ENCODE measurements at places on chromosomes 1 and 21.

- H3K27me3 ChIP-seq = no peaks in the 10 kb centered on the region
- peaks cover 25% of the 10 kb centered on the region for H3K36me3 ChIP-seq
- no peaks in the 10 kb centered on the region for H3K4me1 ChIP-seq
- DNase-seq = no peak
- H3K4me3 ChIP-seq = no peak overlapping the region
Measured at GRCh38 chr1:231818337-231818736, 191.7 kb downstream of the DISC1 start.

DNA sequence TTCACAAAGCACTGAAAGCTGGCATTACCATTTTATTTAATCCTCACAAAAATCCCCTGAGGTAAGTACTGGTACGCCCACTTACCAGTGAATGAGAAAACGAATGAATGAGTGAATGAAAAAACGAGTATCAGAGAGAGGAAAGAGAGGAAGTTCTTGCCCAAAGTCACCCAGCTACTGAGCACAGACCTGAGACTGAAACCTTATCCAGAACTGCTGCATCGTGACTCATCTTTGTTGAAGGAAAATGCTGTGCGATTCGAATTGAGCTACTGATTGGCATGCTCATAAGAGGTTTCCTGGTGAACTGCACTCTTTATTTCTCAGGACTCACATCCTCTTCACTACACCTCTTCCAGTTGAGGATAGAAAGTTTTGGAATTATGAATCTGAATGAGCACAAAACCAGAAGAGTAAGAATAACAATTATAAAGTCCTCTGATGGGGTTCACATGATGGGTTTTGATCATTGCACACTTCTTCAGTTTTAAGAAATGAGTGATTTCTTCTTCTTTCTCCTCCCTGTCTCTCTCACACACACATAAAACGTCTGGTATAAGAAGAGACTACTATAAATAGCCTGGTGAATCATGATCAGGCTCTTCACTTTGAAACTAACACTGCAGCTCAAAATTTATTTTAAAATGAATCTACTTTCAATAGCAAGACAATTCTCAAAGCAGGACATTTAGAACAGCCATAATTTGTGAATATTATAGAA lies 32.1 kb downstream of the IL12RB2 start:
- peak overlapping the region; percentile 99 for H3K27ac ChIP-seq
- peaks cover 85% of the 10 kb centered on the region for H3K4me1 ChIP-seq
- no peak for DNase-seq
- peak overlapping the region; percentile 54 for H3K4me3 ChIP-seq
- peaks cover 89% of the 10 kb centered on the region for H3K36me3 ChIP-seq

- H3K27me3 ChIP-seq = peaks cover 2% of the 10 kb centered on the region
- no peak for DNase-seq
- H3K36me3 ChIP-seq = no peaks in the 10 kb centered on the region
Measured at GRCh38 chr1:9050803-9051202, 18.6 kb downstream of the SLC2A5 start.

DNA sequence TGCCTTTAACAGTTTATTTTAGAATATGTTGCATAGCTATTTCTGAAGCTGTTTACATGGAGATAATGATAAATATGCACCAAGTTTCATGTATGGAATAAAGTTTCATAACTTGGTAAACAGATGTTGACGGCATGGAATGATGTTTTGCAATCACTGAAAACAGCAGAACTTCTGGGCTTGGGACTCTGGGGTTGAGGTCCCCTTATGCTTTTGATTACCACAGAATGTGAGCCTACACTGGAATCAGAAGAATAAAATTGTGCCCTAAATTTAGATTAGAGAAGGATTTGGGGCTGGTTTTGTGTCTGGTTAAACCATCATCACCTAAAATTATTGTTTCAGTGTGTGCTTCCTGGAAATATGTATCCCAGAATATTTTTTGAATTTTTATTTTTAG lies 11.1 kb downstream of the KRTAP24-1 start:
- peaks cover 6% of the 10 kb centered on the region for H3K27me3 ChIP-seq
- H3K36me3 ChIP-seq = no peaks in the 10 kb centered on the region
- no peaks in the 10 kb centered on the region for H3K4me1 ChIP-seq
- DNase-seq = no peak
- no peak overlapping the region for H3K4me3 ChIP-seq
- H3K27ac ChIP-seq = no peak overlapping the region

- H3K27ac ChIP-seq = no peak overlapping the region
- no peak overlapping the region for H3K4me3 ChIP-seq
- H3K36me3 ChIP-seq = no peaks in the 10 kb centered on the region
- no peaks in the 10 kb centered on the region for H3K27me3 ChIP-seq
- DNase-seq = no peak
Measured at GRCh38 chr1:105485207-105485606, 1571.3 kb upstream of the PRMT6 start.

GRCh38 chr1:116737020-116737854 lies 17.0 kb upstream of the CD2 start:
- H3K27ac ChIP-seq = peak overlapping the region; percentile 100
- H3K4me1 ChIP-seq = peaks cover 68% of the 10 kb centered on the region

GRCh38 chr1:178349801-178350200 lies 147.0 kb downstream of the CLEC20A start:
- H3K27me3 ChIP-seq = no peaks in the 10 kb centered on the region
- no peak overlapping the region for H3K4me3 ChIP-seq
- H3K4me1 ChIP-seq = no peaks in the 10 kb centered on the region
- H3K27ac ChIP-seq = no peak overlapping the region

DNA sequence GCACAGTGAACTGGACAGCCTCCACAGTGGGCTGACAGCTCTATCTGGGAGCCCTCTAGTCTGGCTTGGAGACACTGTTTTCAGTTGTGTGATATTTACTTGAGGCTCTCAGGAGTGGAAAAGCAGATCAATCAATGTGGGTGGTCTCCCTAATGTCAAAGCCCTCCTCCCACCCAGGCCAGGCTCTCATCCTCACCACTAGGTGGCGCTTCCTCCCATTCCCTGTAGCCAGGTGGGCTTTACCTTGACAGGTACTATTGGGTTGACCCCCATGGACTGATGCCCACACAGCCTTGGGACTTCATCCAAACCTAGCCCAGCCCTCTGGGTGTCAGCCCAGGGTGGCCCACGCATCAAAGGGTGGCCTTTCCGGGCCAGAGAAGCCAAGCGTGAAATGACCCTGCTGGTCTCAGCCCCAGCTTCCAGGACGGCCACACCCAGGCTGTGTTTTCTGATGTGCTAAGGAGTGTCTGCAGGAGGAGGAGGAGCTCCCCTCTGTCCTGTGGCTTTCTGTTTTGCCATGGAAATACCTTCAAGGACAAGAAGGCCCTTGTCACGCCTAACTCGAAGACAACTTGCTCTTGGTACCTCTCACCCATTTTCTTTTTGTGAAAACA lies 54.0 kb downstream of the CLIC6 start:
- peak; percentile 47 for DNase-seq
- peaks cover 22% of the 10 kb centered on the region for H3K27me3 ChIP-seq
- no peaks in the 10 kb centered on the region for H3K36me3 ChIP-seq
- no peak overlapping the region for H3K4me3 ChIP-seq
- H3K4me1 ChIP-seq = peaks cover 3% of the 10 kb centered on the region
- H3K27ac ChIP-seq = no peak overlapping the region

DNA sequence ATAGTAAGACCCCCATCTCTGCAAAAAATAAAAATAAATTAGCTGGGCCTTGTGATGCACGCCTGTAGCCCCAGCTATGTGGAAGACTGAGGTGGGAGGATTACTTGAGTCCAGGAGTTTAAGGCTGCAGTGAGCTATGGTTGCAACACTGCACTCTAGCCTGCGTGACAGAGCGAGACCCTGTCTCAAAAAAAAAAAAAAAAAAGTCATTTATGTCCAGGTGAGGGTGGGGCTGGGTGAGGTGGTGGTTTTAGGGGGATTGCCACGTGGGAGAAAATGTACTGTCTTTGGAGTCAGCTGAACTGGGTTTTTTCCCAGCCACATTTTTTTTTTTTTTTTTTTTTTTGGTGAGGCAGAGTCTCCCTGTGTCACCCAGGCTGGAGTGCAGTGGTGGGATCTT lies 6.7 kb downstream of the PIK3CD start:
- peak overlapping the region; percentile 98 for H3K27ac ChIP-seq
- no peaks in the 10 kb centered on the region for H3K27me3 ChIP-seq
- H3K36me3 ChIP-seq = peaks cover 72% of the 10 kb centered on the region

DNA sequence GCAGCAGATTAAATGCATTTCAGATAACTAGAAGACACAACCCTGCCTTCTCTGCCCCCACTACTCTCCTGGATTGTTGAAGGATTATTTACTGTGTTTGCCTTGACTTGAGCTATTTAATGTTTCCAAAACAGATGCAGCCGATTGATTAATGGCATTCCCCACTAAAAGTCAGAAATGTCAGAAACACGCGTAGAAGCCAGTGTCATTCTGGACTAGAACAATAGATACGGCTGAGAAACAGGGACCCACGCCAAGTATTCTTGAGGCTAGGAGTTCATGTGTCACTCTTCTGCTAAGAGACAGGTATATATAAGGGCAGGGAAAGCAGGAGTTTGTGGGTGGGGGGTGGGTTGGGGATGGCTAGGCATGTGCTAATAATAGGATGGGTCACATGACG lies 366.7 kb upstream of the PROX1 start:
- peaks cover 7% of the 10 kb centered on the region for H3K4me1 ChIP-seq
- H3K36me3 ChIP-seq = no peaks in the 10 kb centered on the region
- peaks cover 9% of the 10 kb centered on the region for H3K27me3 ChIP-seq
- DNase-seq = no peak
- no peak overlapping the region for H3K27ac ChIP-seq

DNA sequence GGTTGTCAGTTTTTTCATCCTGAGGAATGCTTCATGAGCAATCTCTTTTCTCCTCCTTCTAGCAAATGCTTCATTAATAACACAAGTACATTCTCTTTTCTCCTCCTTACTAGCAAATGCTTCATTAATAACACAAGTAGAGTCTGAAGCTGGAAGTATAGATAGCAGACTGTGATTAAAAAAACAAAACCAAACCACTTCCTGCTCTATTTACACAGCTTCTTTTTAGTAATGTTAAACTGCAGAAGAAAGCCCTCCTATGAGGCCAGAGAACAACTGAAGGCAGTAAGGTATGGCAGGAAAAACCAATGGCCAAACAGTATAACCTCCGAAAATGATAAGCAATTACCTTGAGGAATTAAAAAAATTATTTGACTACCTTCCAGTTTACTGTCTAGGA lies 90.1 kb downstream of the ZSWIM5 start:
- no peak overlapping the region for H3K4me3 ChIP-seq
- no peak overlapping the region for H3K27ac ChIP-seq

DNA sequence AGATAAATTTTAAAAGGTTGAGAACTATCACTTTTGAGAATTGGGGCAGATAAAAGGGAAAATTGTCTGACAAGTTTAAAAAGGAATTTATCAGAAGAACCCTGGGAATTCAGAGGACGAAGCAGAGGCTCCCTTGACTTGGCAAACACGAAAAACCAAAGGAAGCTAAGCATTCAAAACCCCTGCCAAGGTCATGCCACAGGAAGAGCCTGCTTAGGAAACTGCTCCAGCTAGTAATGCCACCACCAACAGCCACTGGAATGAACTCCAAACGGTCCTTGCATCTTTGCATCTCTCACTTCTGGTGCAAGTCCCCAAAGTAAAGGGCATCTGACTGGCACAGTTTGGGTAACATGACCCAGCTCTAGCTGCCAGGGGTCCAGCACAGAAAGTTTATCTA lies 7.2 kb downstream of the GPBP1L1 start:
- no peak overlapping the region for H3K4me3 ChIP-seq
- peak overlapping the region; percentile 63 for H3K27ac ChIP-seq
- DNase-seq = no peak
- H3K4me1 ChIP-seq = peaks cover 78% of the 10 kb centered on the region
- peaks cover 50% of the 10 kb centered on the region for H3K36me3 ChIP-seq
- no peaks in the 10 kb centered on the region for H3K27me3 ChIP-seq

GRCh38 chr1:192877283-192877886 lies 68.5 kb downstream of the RGS2 start:
- no peak overlapping the region for H3K4me3 ChIP-seq
- no peak overlapping the region for H3K27ac ChIP-seq
- no peaks in the 10 kb centered on the region for H3K36me3 ChIP-seq
- no peak for DNase-seq

DNA sequence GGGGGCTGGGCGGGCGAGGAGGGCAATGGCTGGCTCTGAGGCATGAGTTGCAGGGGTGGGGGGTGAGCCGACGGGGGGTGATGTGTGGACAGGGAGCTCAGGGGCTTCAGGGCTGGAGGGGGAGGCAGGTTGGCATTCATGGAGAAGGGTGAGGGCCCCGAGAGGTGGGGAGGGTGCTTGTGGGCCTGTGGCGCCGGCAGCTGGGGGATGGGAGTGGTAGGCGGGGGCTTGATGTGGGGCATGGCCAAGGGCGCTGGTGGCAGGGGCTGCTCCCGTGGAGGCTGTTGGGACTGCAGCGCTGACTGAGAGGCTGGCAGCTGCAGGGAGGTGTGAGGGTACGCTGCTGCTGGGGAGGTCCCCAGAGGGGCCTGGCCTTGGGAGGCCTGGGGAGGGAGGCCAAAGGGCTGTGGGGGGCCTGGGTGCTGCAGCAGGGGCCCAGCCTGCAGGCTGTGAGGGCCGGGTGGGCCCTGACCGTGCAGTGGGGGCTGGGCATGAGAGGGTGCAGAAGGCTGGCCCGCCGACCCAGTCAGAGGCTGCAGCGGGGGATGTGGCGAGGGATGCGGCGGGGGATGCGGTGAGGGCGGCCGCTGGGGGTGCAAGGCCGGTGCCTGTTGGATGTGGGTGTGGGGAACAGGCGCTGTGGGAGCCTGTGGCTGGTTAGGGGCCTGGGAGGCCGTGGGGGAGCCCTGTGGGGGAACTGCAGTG lies 42.7 kb downstream of the SLC45A1 start:
- H3K27ac ChIP-seq = no peak overlapping the region
- H3K4me3 ChIP-seq = no peak overlapping the region

- peaks cover 76% of the 10 kb centered on the region for H3K27me3 ChIP-seq
- H3K36me3 ChIP-seq = no peaks in the 10 kb centered on the region
- H3K27ac ChIP-seq = no peak overlapping the region
- H3K4me3 ChIP-seq = no peak overlapping the region
Measured at GRCh38 chr1:197924516-197925123, 7.4 kb downstream of the LHX9 start.

GRCh38 chr1:238101923-238102322 lies 211.2 kb upstream of the ZP4 start:
- H3K27me3 ChIP-seq = no peaks in the 10 kb centered on the region
- H3K27ac ChIP-seq = no peak overlapping the region
- H3K4me1 ChIP-seq = no peaks in the 10 kb centered on the region
- H3K36me3 ChIP-seq = no peaks in the 10 kb centered on the region

DNA sequence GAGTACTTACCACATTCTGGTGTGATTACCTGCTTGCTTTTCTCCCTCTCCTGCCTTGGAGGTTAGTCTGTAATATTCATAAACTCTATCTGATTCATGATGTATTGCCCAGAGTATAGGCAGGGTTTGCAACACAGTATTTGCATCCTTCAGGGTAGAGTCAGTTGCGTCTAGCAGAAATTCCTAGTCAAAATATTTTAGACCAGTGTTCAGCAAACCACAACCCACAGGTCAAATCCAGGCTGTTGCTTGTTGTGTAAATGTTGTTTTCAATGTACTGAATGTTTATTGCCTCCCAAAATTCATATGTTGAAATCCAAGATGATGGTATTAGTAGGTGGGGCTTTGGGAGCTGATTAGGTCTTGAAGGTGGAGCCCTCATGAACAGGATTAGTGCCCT lies 82.9 kb downstream of the NGF start:
- peaks cover 7% of the 10 kb centered on the region for H3K27me3 ChIP-seq
- no peaks in the 10 kb centered on the region for H3K4me1 ChIP-seq
- no peak for DNase-seq
- H3K36me3 ChIP-seq = no peaks in the 10 kb centered on the region

- H3K27me3 ChIP-seq = peaks cover 33% of the 10 kb centered on the region
- no peaks in the 10 kb centered on the region for H3K4me1 ChIP-seq
- no peaks in the 10 kb centered on the region for H3K36me3 ChIP-seq
- H3K27ac ChIP-seq = no peak overlapping the region
- DNase-seq = no peak
Measured at GRCh38 chr1:87167157-87167789, 161.4 kb upstream of the LMO4 start.

- H3K36me3 ChIP-seq = no peaks in the 10 kb centered on the region
- no peaks in the 10 kb centered on the region for H3K4me1 ChIP-seq
- no peak overlapping the region for H3K4me3 ChIP-seq
- H3K27ac ChIP-seq = no peak overlapping the region
- no peak for DNase-seq
- peaks cover 36% of the 10 kb centered on the region for H3K27me3 ChIP-seq
Measured at GRCh38 chr1:230455291-230455690, 29.2 kb upstream of the PGBD5 start.

All from activated T-cell treated with anti-CD3 and anti-CD28 coated beads, Interleukin-2, amount 50 U/mL, for 24 hours (primary cell).